Stimulated activated naive CD4-positive, alpha-beta T cell (primary cell): ENCODE measurements at places on chromosomes 2 and 18.

DNA sequence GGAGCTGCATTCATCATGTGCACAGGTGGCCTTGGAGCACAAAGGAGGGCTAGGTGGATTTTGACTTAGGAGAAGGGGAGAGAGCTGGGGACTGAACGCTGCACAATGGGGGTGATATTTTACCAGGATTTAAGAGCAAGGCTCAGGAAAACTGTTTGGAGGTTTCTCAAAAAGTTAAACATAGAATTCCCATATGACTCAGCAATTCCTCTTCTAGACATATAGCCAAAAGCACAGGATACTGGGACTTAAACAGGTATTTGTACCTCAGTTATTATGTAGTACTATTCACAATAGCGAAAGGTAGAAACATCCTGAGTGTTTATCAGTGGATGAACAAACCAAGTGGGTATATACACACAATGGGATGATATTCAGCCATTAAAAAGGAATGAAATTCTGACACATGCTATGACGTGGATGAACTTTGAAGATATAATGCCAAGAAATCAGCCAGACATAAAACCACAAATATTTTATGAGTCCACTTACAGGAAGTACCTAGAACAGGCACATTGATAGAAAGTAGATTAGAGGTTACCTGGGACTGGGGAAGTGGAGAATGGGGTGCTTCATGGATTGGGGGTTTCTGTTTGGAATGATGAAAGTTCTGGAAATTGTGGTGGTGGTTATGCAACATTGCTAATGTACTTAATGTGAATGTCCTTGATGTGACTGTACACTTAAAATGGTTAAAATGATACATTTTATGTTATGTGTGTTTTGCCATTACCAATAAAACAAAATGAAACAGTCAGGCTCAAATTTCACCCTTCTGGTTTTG lies 216.9 kb downstream of the HAUS1 start:
- no peak for DNase-seq

- no peak for DNase-seq
These were observed 23.0 kb downstream of the POU3F3 start for GRCh38 chr2:104876606-104877570.

- no peak for DNase-seq
These were observed 25.9 kb downstream of the ENOSF1 start for GRCh38 chr18:686339-687111.

DNA sequence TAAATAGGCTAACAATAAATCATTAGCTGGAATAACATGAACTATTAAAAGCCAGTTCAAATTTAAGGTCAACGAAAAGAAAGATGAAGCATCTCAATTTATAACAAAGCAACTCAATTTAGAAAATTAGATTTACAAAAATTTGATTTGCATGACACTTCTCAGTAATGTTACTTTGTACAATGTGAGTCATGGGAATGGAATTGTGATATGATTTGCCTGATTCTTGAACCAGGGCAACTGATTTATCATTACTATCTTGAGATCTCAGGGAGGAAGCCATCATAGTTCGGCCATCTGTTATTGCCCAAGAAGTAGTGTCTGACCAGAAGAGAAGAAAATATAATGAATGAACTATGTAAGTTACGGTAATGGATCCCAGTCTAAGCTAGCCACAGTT lies 193.1 kb downstream of the RIT2 start:
- DNase-seq: no peak

- no peak for DNase-seq
These were observed 234.9 kb downstream of the BCL11A start for GRCh38 chr2:60318544-60318943.

DNA sequence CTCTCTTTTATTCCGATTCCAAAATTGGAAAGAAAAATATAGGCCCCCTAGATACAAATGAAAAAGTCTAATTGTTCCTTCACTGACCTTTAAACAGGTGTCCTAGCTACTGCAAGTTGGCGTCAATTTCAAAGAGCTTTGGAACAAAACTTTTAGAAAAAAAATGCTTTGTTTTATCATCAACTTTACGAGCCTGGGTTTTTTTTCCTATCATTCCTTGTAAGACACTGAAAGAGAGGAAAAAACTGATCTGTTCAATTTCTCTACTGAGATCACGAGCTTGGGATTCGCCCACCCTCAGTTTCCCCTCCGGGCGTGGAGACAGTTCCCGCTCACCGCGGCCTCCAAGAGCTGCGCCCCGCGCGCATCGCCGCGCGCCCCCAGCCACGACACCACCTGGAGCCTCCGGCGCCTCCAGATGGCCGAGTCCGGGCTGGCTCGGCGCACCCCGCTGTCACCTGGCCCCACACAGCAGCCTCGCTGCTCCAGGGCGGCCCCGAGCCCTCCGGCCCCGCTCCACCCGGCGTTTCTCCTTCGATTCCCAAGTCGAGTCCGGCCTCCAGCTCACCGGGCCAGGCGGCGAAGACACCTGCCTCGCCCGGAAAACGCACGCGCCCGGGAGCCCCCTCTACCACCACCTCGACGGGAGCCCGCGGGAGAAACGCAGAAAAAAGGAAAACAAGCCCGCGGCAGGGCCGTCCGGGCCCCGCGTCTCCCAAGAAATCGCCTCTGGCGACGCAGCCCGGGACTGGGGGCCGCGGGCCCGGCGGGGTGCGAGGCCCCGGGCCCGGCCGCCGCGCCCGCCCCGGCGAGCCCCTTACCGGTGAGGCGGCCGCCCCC lies 656 bp downstream of the TBC1D8 start:
- DNase-seq: peak; percentile 21

GRCh38 chr2:85309699-85310321 lies 18.0 kb downstream of the TGOLN2 start:
- no peak for DNase-seq

GRCh38 chr2:234691968-234692955 lies 195.4 kb upstream of the ARL4C start:
- DNase-seq: no peak

- no peak for DNase-seq
These were observed 15.9 kb downstream of the GTF3C3 start for GRCh38 chr2:196783431-196784094.

DNA sequence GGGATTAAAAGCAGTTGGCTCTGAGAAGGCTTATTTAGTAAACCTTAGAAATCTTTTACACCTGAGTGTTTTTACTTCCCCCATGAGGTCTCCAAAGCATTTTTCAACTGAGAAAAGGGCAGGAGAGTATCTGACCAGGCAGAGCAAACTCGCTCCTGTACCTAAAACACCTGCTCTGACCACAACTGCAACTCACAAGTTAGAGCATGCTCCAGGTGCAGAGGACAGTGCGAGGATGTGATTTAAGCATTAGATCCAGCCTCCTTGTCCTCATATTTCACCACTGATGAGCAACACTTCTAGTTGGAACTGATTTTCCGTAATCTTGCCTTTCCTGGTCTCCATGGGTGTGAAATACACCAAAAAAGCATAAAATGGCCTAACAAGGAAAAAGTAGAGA lies 34.5 kb upstream of the TBC1D8 start:
- DNase-seq: no peak

- DNase-seq: no peak
These were observed 11.8 kb downstream of the RDH14 start for GRCh38 chr2:18548621-18549020.

GRCh38 chr2:216366777-216367471 lies 5.4 kb downstream of the MARCHF4 start:
- no peak for DNase-seq

DNA sequence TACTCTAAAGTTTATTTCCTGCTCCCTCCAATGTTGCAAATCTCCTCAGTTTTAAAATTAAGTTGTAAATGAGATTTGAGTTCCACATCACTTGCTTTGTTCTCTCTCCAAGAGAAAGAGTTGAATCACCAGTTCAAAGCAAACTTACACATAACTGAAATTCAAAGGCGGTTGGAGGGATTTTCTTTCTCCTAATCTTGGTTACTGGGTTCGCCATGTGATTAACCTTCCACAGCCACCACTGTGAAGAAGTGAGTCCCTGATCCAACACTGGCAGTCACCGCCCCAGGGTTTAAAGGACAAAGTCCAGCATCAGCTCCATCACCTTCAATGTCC lies 247.1 kb downstream of the MYCN start:
- DNase-seq: no peak

GRCh38 chr18:76314015-76314414 lies 181.0 kb downstream of the ZNF516 start:
- DNase-seq: no peak

- no peak for DNase-seq
These were observed 64.6 kb upstream of the TFPI start for GRCh38 chr2:187618813-187619212.

GRCh38 chr2:42270757-42271156 lies 90.3 kb downstream of the COX7A2L start:
- DNase-seq: no peak

DNA sequence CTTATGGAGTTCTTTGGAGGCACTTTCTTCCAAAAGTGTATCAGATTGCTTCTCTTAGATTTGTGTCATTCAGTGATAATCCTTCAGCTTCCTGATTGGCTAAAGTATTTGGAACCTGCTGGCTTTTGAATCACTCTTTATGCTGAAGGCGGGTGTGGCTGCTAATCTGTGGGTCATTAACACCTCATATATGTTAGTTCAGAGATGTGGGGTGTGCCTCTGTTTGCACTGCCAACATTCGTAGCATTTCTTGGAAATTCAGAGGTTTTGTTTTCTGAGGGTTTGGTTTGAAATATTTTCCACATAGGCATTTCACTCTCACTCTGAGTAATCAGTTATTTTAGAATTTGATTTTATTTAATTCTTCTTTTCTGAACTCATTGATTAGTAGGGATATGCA lies 1604.4 kb upstream of the ACVR2A start:
- DNase-seq: no peak

- DNase-seq: no peak
These were observed 37.1 kb downstream of the EXOC6B start for GRCh38 chr2:72788756-72789155.

DNA sequence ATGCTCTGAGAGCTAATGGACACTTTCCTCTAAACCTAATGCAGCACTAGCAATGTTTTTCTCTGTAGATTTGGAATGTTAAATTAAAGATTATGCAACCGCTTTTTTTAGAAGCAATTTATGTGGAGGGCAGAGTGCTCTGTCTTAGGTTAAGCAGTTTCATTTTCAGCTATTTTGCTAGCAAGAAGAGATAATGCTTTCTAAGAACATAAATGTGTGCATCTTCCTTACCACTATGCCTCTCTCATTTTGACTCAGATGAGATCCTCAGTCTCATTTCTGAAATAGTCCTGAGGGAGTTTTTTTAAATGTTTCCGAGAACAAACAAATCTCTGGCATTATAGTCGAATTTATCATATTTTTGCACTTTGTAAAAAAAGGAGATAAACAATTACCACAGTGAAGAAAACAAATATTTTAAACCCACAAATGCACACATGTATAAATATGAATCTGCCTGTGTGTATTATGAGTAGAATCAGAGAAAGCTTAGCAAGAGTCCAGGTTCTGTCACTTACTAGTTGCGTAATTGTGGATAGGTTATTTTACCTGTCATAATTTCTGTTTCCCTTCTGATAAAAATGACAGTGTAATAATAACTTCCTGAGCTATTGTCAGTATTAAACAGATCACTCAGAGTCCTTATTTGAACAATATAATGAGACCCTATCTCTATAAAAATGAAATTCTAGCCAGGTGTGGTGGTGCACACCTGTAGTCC lies 207.7 kb upstream of the CRIM1 start:
- no peak for DNase-seq

GRCh38 chr2:793236-793635 lies 116.0 kb upstream of the TMEM18 start:
- DNase-seq: no peak

DNA sequence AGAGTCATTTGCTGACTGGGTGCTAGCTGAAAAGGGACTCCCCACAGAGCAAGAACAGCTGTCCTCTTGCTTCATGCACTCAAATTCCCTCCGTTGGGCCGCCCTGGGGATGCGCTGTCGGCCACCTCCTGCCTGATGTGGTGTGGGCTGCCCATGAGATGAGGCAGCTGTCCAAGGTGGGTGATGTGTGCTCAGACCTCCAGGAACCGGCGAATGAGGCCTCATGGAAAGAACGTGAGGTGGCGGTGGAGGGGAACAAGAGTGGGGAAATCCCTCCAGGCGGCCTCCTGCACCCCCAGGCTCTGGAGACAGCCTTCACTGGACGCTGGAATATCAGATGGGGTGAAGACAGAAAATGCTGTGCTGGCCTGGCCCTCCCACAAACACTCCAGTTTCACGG lies 79.8 kb downstream of the LONRF2 start:
- DNase-seq: no peak

DNA sequence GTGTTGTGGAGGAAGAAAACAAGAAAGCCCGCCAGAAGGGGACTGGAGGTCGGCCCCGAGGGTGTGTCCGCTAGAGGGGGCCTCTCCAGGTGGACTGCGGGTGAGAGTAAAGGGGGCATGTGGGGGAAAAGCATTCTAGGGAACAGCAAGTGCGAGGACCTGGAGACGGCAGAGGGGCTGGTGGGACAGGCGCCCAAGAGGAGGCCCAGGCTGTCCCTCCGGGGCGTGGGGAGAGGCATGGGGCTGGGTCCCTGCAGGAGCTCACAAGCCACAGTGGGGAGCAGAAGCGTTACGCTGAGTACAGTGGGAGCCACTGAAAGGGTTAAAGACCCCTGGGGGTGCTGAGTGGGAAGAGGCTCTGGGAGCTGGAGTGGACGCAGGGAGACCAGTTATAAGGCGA lies 1.6 kb upstream of the KLF11 start:
- DNase-seq: no peak

DNA sequence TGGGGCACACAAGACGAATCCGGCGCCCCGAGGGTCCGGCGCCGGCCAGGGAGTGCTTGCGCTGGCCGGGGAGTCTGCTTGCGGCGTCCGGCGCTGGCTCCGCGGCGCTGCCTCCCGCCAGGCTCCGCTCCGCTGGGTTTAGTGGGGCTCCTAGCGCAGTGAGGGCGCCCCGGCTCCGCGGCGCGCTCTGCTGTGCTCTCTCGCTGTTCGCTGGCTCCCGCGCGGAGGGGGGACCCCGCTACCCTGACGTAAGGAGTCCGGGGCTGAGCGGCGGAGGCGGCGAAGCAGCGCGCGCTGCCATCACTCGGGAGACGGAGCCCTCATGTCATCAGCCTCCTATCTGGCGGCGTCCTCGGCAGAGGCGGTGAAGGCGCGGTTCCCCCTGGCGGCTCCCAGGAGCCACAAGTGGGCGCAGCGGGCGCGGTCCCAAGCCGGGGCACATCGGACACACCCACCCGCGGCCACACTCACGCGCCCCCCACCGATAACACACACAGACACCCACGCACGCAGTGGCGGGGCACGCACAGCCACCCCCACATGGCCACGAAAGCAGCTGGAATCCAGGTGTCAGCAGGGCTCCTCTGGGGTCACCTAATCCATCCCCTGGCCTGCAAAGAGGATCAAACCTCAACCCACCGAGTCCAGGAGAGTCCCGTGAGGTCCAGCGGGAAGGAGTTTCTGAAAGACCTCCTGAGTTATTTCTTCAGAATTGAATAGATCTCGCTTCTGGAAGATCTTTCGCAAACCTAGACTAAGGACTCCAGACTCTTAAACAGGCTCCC lies at the start of gene C1QL2:
TSS of gene C1QL2 (minus strand) at position 189 of the 785 bp plus-strand sequence. CDS start 482 bp downstream, outside the sequence.
- no peak for DNase-seq

GRCh38 chr2:234135750-234136221 lies 85.3 kb downstream of the SPP2 start:
- DNase-seq: peak; percentile 16

- no peak for DNase-seq
These were observed 6.3 kb downstream of the PDCD1 start for GRCh38 chr2:241852116-241852980.

- no peak for DNase-seq
These were observed 554 bp downstream of the FEV start for GRCh38 chr2:218984239-218985020.
